ENCODE measurements at places on chromosomes 3 and 15.

- peak; percentile 89 for DNase-seq
Measured at GRCh38 chr15:90552162-90552928, 22.6 kb downstream of the CRTC3 start.

DNA sequence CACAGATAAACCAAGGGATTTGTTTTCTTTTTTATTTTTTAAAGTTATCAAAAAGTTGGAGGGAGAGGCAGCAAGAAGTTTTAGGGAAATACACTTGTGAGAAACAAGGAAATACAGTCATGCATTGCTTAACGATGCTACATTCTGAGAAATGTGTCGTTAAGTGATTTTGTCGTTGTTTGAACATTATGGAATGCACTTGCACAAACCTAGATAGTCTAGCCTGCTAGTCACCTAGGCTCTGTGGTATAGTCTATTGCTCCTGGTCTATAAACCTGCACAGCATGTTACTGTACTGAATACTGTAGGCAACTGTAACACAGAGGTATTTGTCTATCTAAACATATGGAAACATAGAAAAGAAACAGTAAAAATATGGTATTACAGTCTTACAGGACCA is 2.0 kb upstream of the NFKBIZ start:
- no peak for DNase-seq

DNA sequence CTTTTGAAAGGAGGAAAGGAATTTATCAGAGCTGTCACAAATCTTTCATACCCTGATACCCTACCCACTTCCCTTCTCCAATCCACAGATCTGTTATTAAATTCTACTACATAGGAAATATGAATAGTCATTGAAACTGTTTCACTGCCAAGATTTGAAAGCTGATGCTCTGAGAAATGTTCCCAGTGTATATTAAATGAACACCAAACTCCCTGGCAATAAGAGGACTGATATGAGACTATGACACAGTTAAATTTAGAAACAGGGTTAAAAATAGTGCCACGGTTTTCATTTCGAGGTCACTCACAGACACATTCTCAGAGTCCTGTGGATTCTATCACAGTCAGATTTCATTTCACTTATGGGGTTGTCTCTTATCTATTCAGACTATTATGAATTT is 27.2 kb upstream of the GBE1 start:
- DNase-seq = no peak

- no peak for DNase-seq
Measured at GRCh38 chr3:966341-966740, 126.5 kb upstream of the CNTN6 start.

- DNase-seq = no peak
Measured at GRCh38 chr15:98150536-98150935, 190.0 kb downstream of the ARRDC4 start.

DNA sequence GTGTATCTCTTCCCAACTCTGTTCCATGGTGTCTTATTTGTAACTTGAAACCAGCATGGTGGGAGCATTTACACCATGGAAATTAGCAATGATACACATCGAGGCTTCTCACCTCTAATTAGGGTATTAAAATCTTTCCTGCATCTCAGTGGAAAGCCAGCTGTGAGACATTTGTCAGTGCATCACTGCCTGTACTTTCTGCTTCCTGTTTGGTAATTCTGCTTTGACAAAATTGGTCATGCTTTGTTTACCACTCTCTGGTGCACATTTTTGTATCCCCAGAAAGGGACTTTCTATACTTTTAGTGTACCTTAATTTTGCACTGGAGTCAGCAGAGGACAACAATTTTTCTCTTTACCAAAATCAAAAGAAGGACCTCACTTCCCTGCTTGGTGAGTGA is 402.1 kb downstream of the PDCD6IP start:
- no peak for DNase-seq

DNA sequence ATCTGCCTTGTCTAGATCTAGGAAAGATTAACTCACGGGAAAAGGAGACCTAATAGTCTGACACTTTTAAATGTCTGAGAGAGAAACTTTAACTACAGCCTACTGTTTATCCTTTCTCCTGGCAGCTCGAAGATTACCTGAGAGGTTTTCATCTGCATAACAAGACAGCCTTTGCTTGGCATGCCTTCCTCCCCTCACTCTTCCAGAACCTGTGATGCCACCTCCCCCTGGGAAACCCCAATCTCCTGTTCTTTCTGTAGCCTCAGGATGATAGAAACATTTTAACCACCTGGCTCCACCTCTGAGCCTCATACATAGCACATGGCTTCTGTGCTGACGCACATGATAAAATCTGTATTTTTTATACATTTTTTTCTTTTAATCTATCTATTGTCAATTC is 420.8 kb downstream of the CNTN6 start:
- no peak for DNase-seq

DNA sequence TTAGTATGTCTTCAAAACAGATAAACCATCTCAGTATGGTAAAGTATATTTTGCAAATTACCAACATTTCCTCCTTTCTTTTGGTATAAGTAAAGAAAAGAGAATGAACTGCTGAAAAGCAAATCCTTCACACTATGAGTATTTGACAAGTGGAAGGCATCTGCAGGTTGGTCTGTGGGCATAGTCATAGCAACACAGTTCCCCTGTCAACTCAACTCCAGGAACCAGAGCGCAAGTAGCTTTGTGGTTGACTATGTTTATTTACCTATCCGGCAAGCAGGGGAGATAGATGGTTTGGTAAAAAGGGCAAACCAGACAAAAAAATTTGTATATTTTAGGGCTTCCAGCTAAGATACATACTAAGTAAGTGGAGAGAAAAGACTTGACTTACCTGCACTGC is 88.3 kb upstream of the PPIB start:
- DNase-seq = no peak

DNA sequence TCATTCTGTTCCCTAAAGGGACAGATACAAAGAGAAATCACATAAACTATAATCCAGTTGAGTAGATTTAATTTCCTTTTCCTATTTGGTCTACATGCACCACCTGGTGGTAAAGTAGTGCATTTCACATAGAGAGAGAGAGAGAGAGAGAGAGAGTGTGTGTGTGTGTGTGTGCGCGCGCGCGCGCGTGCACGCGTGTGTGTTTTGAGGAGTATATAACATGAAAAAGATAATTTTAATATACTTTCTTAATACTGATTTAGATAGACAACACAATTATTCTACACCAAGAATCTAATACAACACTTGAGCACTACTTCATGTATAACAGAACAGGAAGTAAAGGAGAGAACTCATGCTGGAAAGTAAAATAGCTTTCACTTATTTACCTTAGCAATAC is 1.1 kb upstream of the FGF7 start:
- DNase-seq = peak; percentile 44

GRCh38 chr3:195583831-195584542 is at the start of gene APOD:
TSS of gene APOD (minus strand) at chr3:195583940. CDS start at chr3:195579461, 4,479 bp downstream.
- DNase-seq = no peak

DNA sequence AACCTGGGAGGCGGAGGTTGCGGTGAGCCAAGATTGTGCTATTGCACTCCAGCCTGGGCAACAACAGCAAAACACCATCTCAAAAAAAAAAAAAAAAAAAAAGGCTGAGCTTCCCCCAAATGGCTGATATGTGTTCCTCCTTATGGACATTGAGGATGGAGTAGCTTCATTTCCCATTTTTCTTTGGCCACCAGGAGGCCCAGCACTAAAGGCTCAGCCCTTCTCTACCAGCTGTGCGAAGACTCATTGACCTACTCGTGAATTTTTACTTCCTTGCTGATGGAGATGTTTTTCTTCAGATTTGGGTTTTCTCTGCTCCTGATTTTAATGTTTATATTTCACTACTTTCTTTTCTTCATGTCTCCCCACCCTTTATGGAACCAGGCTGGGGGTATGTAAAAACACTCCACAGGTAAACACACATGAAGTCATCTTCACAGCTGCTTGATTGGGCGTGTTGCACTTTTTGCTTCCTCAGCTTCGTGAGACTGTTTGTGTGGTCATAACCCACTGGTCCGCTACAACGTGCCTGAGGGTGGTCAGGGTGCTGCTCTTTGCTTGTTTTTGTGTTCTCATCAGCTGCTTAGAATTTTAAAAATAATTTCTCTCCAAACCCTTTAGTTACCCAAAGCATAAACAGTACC is 13.5 kb downstream of the SEMA4B start:
- DNase-seq = no peak

DNA sequence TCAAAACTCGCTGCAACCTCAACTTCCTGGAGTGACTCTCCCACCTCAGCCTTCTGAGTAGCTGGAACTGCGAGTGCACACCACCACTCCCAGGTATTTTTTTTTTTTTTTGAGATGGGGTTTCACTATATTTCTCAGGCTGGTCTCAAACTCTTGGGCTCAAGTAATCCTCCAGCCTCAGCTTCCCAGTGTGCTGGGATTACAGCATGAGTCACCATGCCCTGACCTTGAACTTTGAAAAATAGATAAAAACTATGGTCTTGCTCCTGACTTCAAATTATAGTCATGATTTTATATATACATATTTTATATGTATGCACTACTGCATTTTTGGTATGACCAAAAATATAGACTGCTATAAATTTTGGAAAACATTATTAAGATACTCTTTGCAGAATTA is 6.9 kb upstream of the PLSCR5 start:
- DNase-seq = no peak

- DNase-seq = no peak
Measured at GRCh38 chr3:106010829-106011228, 142.0 kb upstream of the CBLB start.

All from GM04504 (cell line).